ENCODE measurements at places on chromosomes 3 and 15.
A peak's percentile ranks its signal among the peaks of the same experiment; 100 is the strongest.

DNA sequence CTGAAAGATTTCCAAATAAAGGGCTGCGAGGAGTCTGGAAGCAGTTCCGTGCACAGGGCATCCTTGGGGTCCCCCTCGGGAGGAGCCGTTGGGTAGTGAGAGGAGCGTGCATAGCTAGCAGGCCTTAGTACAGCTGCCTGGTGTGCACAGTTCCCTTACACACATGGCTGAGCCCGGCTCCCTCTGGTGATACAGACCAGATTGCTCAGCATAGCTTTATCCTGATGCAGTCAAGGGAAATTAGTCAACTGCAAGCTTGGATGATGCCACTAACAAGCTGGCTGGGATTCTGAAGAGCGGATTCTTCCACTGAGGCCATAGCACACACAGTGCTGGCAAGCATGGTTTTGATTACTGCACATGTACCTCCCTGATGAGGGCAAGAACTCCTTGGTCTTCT lies 349.4 kb downstream of the LRTM1 start:
- DNase-seq = no peak

DNA sequence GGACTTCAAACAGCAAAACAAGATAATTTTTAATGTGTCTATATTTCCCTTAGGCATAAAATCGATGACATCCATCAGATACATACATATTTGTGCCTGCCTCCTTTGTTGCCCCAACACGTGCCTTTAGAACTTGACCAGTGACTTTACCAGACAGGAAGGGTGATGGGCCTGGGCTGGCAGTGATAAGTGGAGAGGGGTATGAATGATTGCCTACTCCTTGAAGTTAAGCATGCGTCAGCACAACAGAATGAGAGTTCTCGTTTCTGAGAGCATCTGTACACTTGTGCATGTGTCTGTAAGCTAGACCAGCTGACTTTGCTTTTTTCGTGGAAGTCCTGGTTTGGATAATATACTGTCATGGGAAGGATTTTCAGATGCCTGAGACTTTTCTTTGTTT lies 54.9 kb upstream of the COL6A6 start:
- no peak for DNase-seq

DNA sequence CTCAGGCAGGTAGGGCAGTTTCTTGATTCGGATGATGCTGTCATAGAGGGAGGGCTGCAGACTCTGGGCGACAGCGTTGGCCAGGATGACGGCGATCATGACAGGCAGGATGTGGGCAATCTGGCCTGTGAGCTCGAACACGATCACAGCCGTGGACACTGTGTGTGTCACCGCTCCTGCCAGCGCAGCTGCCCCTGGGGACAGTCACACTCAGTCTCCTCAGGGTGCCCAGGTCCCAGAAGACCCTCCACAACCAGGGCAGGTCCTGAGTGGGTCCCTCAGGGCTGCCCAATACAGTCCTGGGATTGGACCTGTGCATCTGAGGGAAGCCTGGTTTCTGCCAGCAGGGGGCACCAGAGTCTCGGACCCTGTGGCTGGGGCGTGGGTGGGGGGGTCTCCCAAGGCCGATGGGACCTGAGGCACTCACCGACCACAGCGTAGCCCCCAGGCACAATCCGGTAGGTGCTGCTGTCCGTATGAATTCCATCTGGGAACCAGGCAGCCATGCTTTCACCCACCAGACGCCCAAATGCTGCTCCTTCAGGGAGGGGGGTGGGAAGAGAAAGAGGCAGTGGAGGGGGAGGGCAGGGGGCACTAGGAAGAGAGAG lies 7.2 kb downstream of the CLCN2 start:
- DNase-seq = no peak

DNA sequence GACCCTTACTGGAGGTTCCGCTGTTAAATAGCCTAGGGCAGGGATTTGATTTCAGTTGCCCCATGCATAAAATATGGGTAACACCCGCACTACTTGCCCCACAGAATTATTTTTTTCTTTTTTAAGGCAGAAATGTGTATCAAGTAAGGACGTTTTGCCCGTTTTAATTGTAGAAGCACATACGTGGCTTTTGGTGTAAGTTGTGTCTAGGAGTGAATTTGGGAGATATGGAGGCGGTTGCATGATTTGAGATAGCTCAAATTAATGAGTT lies 636 bp upstream of the LRRC58 start:
- DNase-seq = peak; percentile 47

DNA sequence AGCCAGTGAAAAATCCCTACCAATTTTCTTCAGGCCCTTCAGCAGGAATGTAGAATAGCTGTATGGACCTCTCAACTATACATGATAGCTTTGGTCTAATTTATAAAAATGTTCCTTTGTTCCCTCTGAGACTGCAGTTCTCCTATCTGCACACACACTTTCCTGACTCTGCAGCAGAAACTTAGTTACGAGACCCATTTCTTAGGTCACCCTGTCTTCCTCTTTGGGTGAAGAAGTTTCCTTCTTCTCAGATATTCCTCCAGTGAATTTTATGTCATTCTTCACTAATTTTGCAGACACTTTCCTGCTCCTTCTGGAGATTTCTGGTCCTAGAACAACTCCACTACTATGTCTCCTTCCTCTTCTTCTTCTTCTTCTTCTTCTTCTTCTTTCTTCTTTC lies 42.6 kb downstream of the CD200R1L start:
- DNase-seq = no peak

DNA sequence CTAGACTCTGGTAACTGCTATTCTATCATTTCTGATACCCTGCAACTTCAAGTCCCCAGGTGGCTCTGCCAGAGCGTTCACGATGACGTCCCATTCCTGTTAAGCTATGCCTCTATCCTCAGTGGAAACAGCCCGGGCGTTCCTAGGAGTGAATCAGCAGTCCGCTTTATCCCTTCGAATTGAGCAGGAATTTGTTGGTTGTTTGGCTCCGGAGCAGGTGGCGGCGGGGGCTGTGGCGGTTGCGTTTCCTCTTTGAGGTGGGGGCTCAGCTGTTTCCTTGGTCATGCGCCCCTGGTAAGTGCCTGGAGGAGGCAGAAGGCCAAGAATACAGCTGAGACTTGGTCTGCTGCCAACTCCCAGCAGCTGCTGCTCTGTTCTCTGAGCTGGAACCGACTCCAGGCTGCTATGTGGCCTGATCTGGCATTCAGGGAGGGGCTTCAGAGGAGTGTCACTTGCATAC lies 25.2 kb downstream of the ARPP21 start:
- peak; percentile 93 for DNase-seq

GRCh38 chr3:2098398-2099027 lies at the start of gene CNTN4:
Gene CNTN4, plus strand, starts transcription at chr3:2098866.
- DNase-seq = peak; percentile 63

DNA sequence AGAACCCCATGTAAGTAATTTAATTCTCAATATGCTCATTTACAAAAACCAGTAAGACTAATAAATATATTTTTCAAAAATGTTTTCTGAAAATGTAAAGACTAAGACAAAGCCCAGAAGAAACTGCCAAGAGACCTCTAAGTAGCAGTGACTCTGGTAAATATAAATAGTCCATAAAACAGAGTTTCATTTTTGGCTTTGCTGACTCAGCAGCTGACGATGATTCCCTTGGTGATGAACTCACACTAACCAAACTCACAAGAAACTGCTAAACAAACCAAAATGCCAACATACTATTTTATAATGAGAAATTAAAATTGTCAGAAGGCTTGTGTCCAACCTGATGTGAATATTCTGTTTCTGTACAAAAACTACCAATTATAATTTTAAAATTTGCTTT lies 31.5 kb upstream of the IMPG2 start:
- no peak for DNase-seq

- DNase-seq = no peak
Observed at GRCh38 chr15:91566141-91566540, 287.4 kb upstream of the SLCO3A1 start.

- peak; percentile 11 for DNase-seq
Observed at GRCh38 chr15:42591238-42591934, 16.0 kb downstream of the STARD9 start.

DNA sequence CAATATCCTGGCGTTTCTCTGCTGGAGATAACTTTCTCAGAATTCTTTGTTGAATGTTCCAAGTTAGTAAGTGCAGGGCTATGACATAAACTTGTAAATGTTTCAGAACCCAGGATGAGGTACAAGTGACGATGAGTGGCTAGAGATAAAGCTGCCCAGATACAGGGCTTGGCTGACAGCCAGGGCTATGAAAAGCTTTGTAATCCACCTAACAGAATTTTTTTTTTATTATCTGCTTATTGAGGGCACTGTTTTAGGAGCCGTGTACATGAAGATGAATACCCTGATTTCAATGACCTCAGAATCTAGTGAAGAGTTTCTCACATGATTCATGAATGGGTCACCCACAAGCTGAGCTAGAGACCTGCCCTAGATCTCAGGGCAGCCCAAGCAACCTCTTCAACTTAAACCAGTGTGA lies 431.4 kb downstream of the DIPK2A start:
- no peak for DNase-seq

- no peak for DNase-seq
Observed at GRCh38 chr3:164641071-164641470, 437.2 kb downstream of the SI start.

DNA sequence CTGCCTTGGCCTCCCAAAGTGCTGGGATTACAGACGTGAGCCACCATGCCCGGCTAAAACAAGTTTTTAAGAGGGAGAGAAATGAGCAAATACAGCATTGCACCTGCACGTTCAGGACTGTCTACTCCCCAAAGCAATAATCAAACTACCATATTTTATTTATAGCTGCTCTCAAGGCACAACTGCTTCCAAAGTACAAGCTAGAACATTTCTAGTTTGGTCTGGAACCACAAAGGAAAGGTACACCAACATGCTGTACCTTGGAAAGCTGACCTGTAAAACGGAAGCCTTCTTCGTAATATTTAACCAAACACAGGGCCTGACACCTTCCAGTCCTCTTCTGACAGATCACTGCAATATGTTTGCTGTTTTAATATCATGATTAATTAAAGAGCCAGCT lies 14.5 kb upstream of the VGLL4 start:
- no peak for DNase-seq

DNA sequence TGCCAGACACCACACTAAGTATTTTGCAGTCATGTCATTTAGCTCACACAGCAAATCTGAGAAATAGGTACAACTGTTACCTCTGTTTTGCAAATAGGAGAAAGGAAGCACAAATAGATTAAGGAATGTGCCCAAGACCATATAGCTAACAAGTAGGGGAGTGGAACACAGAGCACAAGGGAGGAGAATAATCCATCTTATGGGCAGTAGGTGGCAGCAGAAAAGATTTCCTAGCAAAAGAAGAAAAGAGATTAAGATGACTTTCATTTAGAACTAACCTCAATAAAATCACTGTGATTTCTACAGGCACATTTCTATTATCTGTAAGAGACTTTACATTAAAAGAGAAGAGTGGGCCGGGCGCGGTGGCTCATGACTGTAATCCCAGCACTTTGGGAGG lies 49.1 kb downstream of the NR1I2 start:
- no peak for DNase-seq

- DNase-seq = no peak
Observed at GRCh38 chr3:10413041-10413440, 92.1 kb upstream of the SEC13 start.

GRCh38 chr15:93341164-93341563 lies 252.2 kb upstream of the RGMA start:
- DNase-seq = no peak

DNA sequence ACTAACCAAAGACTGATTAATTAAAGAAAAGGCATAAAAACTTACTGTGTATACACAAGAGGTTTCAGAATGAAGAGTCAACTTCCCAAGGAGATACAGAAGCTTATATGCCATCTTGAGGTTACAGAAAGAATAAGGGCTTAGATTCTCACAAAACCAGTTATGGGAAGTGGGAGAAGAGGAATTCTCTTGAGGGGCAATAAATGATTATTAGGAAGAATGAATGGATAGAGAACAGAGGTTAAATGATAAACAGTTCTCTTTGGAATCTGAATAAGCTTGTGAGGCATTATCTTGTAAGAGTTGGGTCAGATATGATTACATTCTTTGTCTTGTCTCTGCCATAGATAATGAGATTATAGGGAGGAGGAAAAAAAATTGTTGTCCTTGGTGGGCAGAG lies 126.7 kb upstream of the SPATA16 start:
- DNase-seq = no peak

DNA sequence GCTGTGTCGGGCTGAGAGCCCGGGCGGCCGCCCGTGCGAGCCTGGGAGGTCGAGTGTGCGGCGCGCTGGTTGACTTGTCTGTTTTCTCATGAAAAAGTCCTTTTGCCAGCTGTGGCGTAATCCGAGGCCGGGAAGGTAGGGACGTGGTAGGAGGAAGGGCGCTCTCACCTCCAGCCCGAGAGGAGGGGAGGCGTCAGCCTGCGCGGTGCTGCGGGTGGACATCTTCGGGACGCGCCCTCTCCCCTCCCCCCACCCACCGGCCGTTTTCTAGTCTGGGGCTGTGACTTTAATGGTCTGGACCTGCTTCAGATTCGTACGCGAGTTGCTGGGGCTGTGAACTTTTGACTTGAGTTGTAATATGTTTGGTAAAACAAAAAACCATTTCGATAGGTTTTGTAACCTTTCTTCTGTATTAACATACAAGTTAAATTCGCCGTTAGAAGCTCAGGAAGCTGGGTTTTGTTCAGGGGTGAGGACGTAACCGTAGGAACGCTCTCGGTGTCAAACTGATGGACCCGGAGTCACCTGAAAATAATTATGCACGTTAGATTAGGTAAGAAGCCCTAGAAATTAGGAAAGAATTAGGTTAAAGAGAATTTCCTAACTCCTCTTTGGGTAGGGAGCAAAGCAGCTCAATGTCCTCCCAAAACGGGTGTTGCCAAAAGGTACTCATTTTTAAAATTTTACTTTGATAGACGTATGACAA lies 762 bp downstream of the NCK1 start:
- DNase-seq = peak; percentile 76

DNA sequence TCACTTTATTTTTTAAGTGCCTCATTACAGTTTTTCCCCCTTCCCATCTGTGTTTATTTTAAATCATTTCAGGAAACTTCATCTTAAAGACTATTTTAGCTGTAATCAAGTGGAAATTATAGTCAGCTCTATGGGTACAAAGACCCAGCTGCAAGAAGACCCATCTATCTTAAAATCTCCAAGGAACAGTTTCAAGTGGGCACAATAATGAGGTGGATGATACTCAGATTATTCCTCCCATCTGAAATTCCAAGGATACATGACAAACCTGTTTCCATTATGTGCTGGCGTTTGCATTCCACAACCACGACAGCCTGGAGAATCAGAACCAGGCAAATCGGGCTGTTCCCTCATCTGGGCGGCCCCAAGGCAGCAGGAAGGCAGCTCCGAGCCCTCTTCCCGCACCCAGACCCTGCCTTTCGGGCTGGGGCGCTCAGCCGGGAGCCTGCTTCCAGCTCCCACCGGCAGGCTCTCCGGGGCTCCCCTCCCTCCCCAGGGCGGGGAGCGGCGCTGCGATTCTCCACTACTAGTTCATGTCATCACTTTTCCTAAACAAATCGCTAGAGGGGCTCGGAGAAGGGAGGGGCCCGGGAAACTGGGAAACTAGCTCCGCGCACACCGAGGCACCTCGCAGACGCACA lies at the start of gene MGLL:
Gene MGLL (minus strand): TSS at position 475 of the 641 bp plus-strand sequence. CDS start 197 bp downstream, at position 278.
- DNase-seq = peak; percentile 58

GRCh38 chr3:157502916-157503595 lies at the start of gene VEPH1:
Gene VEPH1, minus strand, starts transcription at chr3:157503416. Its CDS starts 8,067 bp downstream, at chr3:157495349.
- no peak for DNase-seq

All from NCI-H2171 treated with DMSO at 0.1 percent for 48 hours (cell line).